Stimulated activated CD4-positive, alpha-beta T cell treated with anti-CD3 and anti-CD28 coated beads, Interleukin-1b, Interleukin-23, amount 100 ng/mL, for 1 hour (primary cell): ENCODE measurements at places on chromosomes 5 and 9.

GRCh38 chr9:84343111-84343521, 2.6 kb upstream of the SLC28A3 start:
- DNase-seq, result no peak

DNA sequence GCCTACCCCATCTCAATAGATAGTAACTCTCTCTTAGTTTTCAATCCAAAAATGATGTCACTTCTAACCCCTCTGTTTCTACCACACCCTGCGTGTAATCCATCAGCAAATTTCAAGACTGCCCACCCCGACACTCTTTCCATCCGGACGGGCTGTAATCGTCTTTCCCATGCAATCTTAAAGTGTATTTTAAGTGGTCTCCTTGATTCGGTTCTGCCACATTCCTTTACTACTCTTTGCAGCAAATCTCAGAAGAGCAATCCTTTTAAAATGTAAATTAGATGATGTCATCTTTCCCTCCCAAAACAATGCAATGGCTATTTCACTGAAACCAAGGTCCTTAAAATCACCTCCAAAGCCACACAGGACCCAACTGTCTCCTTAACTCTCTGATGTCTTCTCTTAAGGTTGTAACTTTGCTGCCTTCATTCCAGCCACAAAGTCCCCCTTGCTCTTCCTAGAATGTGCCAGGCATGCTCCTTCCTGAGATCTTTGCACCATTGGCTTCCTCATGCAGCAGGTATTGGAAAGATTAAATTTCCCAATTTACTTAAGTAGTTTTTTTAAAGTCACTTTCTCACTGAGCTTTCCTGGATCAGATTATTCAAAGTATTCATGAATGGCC, 932.5 kb upstream of the WWC1 start:
- no peak for DNase-seq

DNA sequence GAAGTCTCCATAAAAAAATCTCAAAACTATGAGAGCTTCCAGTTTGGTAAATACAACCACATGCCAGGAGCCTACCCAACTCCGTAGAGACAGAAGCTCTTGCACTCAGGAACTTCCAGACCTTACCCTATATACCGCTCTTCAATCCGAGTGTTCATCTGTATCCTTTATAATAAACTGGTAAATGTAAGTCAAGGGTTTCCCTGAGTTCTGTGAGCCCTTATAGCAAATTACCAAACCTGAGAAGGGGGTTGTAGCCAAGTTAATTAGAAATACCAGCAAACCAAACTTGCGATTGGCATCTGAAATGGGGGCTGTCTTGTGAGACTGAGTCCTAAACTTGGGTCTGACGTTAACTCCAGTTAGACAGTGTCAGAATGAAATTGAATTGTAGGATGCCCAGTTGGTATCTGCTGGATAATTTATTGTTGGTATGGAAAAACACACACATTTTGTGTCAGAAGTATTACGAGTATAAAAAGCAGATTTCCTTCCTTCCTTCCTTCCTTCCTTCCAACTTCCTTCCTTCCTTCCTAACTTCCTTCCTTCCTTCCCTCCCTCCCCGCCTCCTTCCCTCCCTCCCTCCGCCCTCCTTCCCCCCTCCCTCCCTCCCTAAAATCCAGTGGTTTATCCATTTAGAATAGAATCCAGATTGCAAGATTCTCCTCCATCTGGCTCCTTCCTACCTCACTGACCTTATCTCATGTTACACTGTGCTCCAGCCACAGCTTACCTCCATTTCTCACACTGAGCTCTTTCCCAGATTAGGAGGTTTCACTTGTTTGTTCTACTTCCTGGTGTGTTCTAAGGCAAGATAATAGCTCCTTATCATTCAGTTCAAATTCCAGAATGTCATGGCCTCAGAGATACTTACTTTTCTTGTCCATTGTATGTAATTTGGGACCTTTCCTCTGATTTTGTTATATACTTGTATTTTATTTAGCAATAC, 196.7 kb downstream of the WDR70 start:
- no peak for DNase-seq

- DNase-seq, result no peak
These were observed at the start of gene HMHB1 for GRCh38 chr5:143812085-143812705. TSS of gene HMHB1 (plus strand) at chr5:143812161.

DNA sequence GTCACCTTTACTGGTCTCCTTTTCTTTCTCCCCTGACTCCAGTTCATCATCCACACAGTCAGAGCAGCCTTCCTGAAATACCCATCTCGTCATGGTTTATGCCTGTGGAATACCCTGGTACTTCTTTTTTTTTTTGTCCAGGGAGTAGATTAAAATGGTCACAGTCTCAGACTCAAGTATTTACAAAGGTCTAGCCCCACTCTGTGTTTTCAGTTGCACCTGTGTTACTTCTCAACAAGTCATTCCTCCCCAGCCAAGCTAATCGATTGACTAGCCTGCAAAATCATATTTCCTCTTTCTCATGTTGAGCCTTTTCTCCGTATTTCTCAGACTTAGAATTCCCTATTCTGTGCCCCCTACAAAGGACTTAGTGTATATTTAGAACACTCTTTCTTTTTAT, 155.2 kb upstream of the KCNN2 start:
- no peak for DNase-seq
